ENCODE measurements at places on chromosomes 5 and 9.

DNA sequence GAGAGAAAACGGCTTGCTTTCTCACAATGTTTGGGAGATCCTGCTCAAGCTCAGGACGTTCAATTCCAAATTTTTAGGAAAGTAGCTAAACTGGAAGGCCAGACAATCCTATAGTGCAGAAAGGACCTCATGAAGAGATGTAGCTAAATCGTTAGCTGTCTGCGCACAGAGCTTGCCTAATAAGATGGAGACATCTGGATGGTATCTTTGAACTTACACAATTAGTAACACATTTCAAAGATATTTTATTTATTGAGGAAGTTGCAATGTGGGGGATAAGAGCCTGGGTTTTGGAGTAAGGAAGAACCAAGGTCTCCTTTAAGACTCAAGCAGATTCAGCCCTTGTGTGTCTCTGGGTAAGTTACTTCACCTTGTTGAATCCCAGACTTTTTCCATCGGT is 28.6 kb upstream of the RAB14 start:
- DNase-seq, result no peak

GRCh38 chr9:95128177-95128524 is 189.4 kb downstream of the FANCC start:
- no peak for DNase-seq

DNA sequence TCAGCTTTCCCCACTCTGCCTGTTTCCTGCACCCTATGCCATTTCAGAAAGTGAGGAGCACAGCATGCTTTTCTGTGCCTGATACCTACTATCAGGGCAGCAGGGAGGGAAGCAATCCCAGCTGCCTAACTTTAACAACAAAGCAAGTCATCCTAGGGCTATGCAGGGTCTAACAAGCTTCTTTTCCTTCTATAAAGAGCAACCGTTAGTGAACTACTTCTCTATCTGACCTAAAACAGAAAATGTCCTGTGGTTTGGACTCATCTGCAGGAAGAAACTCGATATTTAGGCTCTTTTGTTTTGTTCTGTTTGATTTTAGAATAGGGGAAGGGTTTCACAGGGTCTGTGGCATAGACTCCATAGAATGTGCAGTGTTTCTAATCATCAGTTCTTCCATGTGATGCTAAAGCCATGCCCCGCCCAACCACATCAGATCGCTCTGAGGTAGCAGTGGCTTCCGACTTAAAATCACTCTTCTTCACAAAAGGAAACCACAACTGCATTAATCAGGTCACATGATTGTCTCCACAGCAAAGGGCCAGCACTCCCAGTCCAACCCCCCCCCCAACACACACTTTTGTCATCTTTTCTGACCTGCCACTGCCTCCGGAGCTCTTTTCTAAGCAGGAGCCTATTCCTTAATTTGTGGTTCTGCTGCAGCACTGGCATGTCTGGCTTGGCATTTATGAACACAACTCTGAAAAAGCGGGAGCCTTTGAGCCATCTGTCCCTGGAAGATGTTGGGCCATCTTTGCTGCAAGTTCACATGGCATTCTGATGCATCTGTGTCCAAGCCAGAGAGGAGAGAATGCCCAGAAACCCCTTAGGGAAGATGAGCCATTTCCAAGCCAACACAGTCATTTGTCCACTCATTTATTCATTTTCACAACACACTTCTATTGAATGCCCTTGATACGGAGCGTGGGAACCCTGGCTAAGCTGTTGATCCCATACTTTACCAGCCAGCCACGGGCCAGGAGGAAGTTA is 71.6 kb downstream of the CFAP90 start:
- DNase-seq, result no peak

DNA sequence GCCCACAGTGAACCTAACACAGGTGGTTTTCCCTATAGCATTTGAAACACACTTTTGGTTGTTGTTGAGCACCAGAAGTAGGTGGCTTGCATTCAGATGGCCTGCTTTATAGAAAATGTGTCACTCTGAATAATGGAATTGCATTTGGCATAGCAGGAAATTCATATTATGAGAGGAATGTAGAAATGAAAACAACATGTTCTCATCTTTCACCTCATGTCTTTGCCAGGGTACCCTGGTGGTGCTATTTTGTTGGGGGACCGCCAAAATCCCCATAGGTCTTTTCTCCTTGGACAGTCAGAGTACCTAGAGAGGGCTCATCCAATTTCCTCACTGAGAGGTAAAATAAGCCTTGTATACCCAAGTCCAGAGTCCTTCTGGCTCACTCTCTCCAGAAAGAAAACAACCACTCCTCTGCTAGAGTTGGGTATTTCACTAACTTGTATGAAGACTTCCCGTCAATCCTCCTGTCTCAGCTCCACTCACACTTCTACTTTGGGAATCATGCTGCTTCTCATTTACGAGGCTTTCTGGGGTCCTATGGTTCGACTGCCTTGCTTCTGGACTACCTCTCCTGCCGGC is 67.4 kb downstream of the MRPS27 start:
- no peak for DNase-seq

DNA sequence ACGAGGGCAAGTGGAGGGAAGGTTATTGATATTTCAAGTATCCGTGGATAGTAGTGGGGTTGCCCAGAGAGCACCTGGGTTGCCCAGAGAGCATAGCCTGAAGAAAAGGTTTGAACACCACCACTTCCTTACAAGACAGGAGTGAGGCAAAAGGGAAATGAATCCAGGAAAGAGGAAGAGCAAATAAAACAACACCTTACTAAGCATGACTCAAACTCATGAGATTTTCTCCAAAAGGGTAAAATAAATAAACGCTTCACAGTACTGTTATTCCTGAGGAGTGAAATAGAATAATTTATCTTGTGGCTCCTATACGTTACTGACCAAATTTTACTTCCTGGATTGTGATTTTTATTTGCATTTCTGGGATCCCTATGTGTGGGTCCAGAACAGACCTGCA is 65.2 kb upstream of the PTPRD start:
- DNase-seq, result no peak

GRCh38 chr9:4997631-4998030 is 12.6 kb downstream of the JAK2 start:
- no peak for DNase-seq

GRCh38 chr9:71814815-71815214 is 46.5 kb upstream of the CEMIP2 start:
- no peak for DNase-seq

- peak; percentile 43 for DNase-seq
Observed at GRCh38 chr9:78023003-78023741, 8.4 kb downstream of the GNAQ start.

- DNase-seq, result no peak
Observed at GRCh38 chr5:171386861-171387344, 746 bp upstream of the NPM1 start.

DNA sequence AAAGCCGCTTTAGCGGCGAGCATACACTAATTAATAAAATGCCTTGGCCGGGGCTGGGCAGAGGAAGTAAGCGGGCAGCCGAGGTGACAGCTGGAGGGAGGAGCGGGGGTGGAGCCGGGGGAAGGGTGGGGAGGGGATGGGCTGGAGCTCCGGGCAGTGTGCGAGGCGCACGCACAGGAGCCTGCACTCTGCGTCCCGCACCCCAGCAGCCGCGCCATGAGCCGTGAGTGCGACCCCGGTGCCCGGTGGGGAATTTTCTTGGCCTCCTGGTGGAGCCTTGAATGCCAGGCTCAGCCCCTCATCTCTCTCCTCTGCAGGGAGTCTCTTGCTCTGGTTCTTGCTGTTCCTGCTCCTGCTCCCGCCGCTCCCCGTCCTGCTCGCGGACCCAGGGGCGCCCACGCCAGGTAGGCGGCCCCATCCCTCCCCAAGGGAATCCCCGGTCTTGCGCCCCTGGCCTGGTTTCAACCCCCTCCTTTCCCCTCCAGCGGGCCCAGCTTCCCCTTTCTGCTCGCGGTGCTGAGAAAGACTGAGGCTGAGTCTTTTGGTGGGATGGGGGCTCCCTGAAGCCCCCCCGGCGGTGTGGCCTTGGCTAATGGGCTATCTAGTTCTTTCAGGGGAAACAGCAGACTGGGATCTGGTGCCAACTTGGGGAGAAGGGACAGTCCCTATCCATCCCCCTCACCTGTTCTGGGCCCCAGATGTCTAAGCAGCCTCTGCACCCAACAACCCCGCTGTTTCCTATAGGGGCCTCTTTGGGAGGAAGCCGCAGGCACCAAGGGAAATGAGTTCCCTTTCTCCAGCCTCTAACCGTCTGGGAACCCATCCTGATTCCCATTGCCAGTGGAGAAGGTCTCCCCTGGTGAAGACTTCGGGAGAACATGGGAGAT is at the start of gene PTGS1:
Gene PTGS1, plus strand, starts transcription at position 156 of the 887 bp plus-strand sequence. Its CDS starts 61 bp downstream, at position 217.
- DNase-seq, result no peak
